ENCODE measurements at places on chromosomes 6 and 20.

DNA sequence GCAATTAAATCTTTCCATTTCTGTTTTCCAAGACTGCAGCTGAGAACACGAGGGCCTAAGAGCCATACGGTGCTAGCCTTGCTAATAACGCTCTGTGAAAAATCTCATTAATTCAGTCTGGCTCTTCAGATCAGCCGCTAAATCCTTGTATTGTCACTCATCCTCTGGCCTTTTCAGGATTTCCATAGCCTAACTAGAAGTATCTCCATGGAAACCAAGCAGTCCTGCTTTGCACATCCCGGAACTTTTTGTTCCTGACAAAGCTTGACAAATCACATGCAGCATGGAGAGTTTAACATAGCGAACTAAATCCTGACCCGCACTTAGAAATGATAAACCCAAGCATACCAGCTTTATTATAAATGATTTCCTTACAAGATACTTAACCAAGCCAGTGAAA, 383.7 kb downstream of the CD83 start:
- DNase-seq: no peak

GRCh38 chr6:2111162-2111677, 134.2 kb downstream of the GMDS start:
- DNase-seq: peak; percentile 22

GRCh38 chr6:6882592-6882991, 225.2 kb upstream of the RREB1 start:
- DNase-seq: no peak

GRCh38 chr20:37914672-37915433, 11.9 kb downstream of the VSTM2L start:
- DNase-seq: no peak

GRCh38 chr6:166563200-166563599, 23.3 kb downstream of the RAMACL start:
- no peak for DNase-seq

- no peak for DNase-seq
Observed at GRCh38 chr20:44279228-44279627, 31.8 kb downstream of the FITM2 start.

DNA sequence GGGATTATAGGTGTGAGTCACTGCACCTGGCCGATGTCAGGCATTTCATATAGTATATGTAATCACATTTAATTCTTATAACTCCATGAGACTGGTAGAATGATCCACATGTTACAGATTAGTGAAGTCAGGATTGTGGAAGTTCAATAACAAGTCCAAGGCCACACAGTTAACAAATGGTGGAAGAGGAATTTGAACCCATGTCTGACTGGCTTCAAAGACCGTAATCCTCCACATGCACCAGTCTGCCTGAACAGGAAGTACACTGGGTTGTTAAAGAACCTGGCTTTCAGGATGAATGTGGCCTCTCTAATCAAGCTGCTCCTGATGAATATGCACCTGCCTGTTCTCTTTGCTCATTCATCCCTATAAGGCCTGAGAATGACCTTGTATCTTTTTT, 122.0 kb upstream of the HDAC2 start:
- DNase-seq: no peak

GRCh38 chr6:90197854-90198496, 98.7 kb downstream of the BACH2 start:
- DNase-seq: no peak

DNA sequence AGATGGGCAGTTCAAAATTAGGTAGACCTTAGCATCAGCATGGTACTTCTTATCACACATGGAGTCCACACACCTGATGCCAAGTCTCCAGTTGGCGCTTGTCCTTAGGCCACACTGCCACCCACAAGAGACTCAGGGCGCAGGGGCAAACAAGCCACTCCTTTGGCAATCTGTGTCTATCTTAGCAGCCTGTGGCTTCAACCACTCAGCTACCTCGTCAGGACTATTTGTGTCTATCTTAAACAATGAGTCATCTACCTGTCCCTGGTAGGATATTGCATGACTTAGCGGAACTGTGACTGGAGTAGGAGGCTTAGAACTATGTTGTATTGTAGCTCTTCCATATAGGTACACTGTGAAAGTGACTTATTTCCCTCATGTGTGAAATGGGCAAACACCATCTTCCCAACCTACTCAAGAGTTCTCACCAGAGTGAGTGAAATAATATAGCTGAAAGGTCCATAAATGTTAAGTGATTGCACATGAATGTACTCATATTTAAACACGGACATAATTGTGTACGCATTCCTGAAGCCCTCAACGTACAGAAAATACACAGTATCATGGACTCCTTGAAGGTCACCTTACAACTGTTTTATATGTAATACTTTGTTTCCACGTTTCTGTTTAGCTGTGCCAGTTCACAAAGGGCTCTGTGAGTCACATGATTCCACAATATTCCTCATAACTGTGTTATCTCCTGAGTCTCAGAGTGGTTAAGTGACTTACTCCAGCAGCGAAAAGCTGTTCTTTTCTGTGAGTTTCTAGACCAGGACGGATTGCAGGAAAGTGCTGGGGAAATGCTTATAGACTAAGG, 1.6 kb downstream of the TRIM27 start:
- DNase-seq: no peak

DNA sequence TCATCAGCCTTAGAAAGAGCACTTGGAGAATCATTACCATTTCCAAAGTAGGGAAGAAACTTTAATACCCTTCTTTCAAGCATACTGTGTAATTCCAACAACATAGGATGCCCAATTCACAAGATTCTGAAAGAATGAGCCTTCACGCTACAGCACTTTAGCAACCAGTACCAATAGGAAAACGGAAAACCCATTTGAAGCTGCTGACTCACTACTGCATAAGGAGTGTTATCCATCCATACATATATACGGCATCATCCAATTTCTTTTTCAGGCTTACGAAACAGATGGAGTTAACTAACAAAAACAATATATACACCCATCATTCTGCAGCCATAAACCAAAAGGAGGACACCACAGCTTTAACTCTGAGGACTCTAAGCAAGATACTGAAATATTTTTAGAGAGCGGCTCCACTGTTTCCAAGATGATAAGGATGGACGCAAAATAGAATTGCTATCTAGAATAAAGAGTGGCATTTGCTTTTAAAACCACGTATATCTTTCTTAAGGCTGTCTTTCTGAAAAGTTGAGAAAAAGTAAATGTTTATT, 24.9 kb downstream of the FYN start:
- no peak for DNase-seq

DNA sequence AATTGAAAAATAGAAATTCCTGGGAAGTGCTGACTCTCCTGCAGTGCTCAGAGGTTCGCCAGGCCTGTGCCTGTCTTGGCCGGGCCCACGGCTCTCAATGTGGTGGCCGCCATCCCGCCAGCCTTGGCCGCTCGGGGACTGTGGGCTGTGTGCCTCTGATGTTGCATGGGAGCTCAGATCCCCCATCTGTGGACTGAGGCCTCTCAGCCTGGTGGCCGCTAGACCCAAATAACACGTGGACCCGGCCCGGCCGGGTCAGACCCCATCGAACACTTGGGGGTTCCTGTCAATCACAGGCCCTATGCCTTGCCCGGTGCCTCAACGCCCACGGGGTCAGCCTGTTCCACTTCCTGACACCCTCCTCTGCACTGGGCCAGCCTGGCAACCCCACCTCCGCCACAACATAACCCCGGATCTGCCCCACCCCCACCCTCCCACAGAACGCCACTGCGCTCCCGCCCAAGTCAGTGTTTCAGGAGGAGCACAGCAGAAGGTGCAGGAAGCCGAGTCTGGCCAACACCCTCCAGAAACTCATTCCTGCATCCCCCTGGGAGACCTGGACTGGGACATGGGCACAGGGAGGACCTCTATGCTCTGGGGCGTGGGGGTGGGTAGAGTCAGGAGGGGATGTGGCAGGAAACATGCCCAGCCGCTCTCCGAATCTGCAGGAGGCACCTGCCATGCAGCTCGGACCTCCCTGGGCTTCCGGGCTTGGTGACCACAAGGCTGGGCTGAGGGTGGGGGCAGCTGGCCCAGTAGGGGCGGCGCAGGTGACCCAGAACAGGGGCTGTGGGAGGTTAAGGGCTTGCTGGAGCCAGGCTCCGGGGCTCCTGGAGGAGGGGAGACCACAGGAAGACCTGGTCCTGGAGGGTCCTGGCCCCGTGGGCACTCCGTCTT, 98.7 kb upstream of the BHLHE23 start:
- no peak for DNase-seq

DNA sequence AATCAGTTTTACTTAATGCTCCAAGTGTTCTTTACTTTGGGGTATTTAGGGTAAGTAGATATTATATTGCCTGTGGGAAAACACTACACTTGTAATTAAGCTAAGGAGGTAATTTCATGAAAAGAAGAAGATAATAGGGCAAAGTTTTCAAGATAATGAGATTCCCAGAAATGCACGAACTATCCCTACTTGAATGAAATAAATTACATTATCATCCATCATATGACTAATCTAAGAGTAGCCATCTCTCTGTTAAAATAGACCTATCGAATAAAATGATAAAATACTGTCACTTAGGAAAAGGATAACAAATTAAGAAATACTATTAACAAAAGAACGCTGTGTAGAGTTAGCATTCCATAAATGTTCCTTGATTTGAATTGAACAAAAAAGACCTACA, 135.1 kb upstream of the HDAC2 start:
- DNase-seq: no peak

DNA sequence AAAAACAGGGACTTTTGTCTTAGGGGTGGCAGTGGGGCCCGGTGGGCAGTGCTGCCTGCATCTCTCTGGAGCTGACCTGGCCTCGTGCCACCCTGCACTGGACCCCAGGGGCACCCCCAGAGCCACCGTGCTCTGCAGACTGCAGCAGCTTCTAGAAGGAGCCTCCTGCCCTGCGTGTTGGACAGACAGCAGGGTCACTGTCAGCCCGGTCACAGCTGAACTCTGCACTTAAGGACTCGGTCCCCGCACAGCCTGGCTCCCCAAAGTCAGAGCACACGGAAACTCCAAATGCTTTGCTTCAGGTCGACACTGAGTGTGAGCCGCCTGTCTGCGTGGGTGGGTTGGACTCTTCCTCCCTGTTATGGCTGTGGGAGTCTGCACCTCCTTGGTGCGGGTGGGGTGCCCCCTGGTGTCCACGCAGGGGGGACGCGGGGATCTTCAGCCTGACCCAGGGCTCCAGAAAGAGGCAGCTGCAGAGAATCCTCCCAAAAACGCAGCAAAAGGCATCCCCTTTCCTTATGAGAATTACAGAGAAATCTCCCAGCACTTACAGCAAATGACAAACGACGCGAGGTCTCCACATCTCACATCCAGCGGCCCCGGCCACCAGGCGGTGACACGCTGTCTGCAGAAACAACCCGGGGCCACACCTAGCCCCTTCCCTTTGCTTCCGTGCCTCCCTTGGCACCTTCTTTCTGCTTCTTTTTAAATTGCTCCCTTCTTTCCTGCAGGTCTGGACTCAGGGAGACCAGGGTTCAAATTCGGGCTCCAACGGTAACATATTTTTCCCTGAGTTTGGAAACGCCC, 36.3 kb upstream of the DACT2 start:
- peak; percentile 36 for DNase-seq

DNA sequence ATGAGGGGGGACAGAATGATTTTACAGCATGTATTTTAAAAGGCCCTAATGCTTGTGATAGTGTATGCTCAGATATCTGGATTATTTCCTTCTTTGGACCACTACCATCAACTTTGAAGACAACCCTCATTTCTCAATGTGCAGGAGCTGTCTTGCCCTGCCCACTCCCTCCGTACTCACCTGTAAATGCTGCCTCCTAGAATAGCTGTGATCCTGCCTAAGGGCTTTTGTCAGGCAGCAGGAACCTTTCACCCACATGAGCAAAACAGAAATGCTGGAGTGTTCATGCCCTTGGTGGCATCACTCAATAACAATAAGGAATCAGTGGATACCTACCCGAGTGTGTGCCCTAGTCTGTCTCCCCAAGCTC, 723.6 kb upstream of the FLRT3 start:
- DNase-seq: no peak

DNA sequence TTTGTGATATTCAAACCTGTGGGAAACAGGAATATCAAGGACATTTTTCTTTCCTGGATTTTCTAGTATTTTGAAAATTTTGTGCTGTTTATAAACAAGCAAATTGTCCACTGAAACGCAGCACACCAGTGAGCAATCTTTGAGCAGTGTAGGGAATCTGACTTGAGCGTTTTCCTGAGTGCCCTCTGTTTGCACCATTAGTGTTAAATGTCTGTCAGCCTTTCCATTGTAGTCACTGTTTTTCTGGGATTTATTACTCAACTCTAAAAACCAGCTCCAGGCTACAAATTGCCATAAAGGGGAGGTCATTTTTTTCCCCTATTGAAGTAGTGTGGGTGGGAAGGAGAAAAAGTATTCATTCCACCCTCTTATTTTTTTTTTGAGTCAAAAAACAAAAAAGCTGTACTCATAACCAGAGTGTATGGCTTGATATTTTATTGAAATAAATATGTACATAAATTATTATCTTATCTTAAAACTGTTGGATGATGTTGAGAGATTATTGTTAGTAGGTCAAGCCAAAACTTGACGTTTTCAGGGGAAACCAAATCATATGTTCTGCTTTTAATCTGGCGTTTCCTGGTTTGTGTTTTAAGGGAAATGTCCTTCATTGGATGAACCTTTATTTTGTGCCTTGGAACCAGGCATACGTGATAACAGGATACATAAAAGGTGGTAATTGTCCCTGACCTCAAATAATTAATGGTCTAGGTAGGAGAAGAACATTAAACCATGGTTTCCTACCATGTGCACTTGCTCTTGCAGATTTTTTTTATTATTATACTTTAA, 51.8 kb downstream of the TSHZ2 start:
- no peak for DNase-seq

DNA sequence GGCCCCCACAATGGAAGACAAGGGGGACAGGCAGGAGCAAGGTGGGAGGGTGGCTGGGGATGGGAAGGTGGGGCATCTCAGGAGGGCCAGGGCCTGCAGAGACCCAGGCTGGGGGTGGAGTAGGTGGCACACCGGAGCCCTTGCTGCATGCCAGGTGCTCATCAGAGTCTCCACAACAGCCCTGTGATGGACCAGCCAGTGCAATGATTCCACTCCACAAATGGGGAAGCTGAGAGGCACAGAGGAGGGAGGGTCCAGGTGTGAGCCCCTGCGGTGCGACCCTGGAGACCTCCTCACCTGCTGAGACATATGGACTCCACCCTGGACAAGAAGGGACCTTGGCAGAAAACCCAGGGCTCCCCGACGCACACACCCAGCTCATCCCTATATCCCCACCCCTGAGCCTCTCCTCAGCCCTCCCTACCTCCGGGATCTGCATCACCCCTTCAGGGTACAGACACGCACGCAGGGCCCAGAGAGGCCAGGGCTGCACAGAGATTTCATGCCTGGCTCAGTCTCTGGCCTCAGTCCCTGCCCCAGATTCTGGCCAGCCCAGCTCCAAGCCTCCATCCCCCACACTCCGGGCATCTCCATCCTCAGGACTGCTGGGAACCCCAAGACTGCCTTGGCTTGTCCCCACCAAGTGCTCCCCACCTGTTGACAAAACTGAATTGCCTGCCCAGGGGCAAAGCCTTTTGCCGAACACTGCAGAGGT, 7.1 kb upstream of the GRM4 start:
- DNase-seq: no peak

GRCh38 chr20:61638802-61639585, 386.9 kb downstream of the CDH4 start:
- DNase-seq: no peak

All from stimulated activated naive CD8-positive, alpha-beta T cell treated with anti-CD3 and anti-CD28 coated beads, Interleukin-15, amount 100 ng/mL, for 72 hours (primary cell).